ENCODE measurements at places on chromosomes 7 and 10.

DNA sequence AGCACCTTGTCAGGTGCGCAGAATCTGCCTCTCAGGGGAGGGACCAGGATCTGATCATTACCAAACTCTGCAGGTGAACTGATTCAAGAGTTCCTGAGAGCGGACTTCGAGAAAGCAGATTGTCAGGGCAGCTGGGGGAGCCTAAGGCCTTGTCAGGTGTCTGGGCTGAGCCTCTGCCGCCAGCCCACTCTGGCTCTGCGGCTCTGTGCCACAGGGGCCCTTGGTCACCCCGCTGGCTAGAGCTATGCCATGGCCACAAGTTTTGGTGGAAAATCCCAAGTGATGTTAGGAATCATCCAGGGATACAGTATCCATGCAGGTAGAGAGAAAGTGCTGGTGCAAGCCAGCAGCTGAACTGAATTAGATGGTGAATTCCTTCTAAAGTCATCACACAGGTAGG is 4.2 kb downstream of the ADAMTS14 start:
- DNase-seq, result no peak

DNA sequence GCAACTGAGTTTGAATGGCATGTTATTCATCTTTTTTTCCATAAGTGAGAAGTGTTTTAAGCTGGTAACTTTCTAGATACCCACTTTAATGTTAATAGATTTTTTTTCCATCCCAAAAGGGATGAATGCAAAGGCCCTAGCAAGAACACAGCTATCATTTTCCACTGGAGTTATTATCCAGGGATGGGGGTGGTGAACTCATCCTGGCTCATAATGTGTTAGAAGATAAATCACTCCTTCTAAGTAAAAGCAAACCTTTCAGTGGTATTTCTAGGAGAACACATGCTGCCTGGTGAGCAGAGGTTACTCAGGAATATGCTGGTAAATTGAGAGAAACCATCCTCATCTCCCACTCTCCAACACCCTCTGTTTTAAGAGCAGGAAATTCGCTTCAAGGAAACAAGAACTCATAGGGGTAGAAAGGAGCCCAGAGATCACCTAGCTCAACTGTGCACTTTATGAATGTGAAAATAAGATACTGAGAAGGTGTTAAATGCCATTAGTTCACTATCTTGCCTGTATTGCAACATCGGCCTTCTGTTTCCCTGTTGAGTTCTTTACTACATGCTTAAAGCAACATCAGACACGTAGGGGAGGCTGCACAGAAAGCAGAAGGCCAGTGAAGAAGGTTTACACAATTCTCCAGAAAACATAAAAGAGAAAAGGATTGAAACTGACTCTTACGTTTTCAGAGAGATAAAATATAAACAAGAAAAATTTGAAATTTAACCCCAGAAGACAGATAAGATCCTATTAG is 264.0 kb upstream of the PRKCQ start:
- DNase-seq, result no peak

DNA sequence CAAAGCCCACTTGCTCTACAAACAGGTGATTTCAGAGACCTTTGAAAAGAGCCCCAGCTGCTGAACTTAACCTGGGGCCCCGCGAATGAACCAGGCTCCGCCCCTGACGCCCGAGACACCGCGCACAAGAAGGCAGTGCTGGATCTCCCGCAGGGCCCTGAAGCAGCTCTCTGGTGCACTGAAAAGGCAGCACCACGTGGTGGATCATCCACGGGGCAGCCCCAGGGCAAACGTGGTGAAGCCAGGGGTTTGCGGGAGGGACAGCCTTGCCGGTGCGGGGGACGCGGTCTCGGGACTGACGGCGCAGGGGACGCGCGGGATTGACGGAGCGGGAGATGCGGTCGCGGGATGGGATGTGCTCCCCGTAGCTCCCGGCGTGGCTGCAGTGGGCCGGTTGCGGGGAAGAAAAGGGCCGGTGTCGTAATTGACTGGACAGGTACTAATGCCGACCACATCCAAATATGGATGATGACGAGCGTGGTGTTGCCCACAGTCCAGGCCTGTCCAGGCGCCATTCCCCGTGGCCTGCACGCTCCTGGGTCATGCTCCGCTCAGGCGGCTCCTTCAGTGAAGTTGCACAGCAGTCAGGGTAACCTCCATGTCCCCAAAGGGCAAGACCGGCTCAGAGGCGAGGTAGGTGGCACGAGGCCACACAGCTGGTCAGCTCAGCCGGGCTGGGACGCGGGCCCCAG is 421.1 kb downstream of the DNAJB6 start:
- no peak for DNase-seq

DNA sequence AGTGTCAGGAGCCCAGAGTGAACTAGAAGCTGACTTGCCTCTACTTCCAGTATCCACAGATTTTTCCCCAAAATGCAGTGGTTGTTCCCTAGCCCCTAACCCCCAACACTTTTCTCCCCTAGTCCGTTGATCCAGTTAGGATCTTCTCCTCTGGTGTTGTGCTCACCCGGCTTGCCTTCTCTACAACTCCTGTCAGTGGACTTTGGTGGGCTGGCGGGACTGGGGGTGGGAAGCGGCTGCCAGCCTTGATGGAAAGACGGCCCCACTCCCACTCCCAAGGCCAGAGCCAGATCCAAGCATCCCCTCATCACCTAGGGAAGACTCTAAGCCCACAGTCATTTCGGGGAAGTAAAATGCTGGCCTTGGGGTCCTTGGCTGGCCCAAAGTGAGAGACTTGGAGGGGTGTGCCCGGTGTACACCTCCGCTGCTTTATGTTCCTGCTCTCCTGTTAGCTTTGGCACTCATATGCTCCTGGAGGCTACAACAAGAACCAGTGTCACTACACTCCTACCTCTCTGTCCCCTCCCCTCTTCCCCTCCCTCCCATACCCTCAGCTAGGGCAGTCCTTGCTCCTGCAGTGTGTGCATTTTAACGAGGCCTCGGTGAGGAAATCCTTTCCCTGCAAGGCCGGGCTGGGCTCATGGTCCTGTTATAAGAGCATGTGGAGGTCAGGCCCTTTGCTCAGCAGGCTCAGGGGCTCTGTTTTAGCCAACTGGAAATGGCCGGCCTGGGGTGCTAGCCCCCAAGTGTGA is 930 bp upstream of the HOXA10 start:
- no peak for DNase-seq

GRCh38 chr7:154672659-154673415 is 330.1 kb downstream of the PAXIP1 start:
- DNase-seq, result no peak

- no peak for DNase-seq
Observed at GRCh38 chr10:124414076-124414475, 4.6 kb downstream of the OAT start.

DNA sequence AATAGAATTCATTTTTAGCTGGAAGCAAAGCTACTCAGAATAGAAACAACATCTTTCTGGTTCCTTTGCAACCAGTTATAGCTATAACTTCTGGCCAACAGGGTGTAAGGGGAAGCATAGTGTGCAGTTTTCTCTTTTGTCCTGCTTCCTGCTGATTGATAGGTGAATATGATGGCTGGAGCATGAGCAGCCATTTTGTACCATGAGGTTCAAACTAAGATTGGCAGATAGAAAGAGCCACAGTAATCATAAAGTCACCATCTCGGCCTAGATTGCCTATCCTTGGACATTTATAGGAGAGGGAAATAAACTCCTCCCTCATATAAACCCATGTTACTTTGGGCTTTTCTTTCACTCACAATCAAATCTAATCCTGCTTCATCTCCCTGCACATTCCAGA is 102.2 kb upstream of the FGFR2 start:
- no peak for DNase-seq

GRCh38 chr7:142733271-142733670 is 16.0 kb upstream of the PRSS1 start:
- no peak for DNase-seq

Data from NCI-H524 treated with DMSO at 0.1 percent for 48 hours (cell line).